GF-D8 (cell line): ENCODE measurements at places on chromosomes 16 and 17.
A peak's percentile ranks its signal among the peaks of the same experiment; 100 is the strongest.

GRCh38 chr16:4273858-4274311 lies 1.1 kb upstream of the TFAP4 start:
- DNase-seq: no peak

GRCh38 chr16:30585022-30585399 lies 486 bp downstream of the ZNF785 start:
- DNase-seq: no peak

GRCh38 chr16:86502856-86503748 lies 7.2 kb upstream of the FOXF1 start:
- DNase-seq: no peak

- DNase-seq: peak; percentile 91
These were observed 19.4 kb downstream of the PLCG2 start for GRCh38 chr16:81798311-81799137.

DNA sequence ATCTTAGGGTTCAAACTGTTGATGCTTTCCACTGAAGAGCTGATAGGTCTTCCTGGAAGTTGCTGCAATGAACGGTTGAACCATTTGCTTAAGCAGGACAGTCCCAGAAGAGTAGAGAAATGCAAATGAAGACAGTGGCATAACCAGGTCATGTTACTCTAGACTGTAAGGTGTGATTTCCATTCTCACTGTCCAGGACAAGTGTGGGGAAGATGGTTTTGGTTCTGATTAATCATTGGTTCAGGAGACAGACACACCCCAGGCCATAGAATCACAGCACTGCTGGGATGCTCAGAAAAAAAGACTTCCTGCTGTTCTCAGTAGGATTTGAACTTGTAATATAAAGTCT lies 34.8 kb upstream of the XYLT2 start:
- DNase-seq: no peak

DNA sequence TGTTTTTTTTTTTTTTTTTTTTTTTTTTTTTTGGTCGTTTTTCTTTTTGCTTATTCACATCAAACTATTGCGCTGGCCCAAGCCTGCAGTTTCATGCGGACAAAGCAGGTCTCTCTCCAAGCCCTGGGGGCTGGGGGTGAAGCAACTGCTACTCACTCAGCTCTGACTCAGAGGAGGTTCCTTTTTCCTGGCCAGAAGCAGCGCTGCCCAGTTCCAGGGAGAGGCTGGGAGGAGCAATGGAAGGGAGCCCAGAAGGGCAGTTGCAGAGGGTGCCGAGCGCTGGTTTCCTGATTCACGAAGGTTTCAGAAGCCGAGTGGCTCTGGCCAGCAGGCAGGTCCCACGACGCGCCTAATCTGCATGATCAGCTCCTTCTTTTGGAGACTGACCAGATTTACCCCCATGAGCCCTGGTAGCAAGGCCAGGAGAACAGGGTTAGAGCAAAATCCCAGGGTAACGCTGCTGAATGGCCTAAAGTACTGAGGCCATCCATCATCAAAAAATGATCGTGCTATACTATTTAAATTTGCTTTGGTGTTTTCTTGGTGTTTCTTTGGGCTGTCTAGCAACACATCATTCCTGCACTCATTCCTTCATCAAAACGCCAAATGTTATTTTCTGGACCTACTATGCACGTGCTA lies 144.7 kb upstream of the SOX9 start:
- DNase-seq: no peak

DNA sequence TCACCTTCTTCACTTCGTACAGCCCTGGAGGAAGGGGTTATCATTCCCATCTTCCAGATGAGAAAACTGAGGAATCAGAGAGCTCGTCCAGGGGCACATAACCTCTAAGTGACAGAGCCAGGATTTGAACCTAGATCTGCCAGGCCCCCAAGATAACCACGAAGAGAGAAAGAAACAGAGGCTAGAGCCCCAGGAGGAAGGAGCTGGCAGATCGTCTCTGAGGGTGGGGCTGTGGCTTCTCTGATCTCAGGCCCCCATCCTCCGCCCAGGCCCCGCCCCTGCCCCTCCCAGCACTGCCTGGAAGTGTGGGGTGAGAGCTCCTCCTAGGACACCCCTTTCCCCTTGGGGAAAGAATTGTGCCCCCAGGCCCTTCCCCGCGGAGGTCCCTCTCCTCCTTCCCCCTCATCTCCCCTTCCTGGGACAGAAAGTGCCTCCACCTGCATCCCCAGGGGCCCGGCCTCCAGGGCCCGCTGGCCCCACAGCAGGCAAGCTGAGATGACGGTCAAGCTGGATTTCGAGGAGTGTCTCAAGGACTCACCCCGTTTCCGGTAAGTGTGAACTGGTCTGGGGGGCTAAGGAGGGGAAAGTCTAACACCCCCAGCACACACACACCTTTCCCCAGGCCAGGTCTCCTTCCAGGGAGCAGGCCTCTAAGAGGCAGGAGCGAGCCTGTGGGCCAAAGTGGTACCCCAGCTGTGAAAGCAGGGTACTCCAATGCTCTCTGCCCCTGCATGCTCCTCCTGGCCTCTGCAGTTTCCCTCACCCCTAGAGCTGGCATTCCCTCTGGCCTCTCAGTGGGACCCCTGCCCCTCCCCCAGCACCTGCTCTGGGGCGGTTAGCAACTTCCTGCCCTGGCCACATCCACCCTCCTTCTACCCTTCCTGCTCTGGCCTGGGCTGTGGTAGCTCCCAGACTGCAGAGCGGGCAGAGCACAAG lies at the start of gene ACAP1:
ACAP1 (plus strand) TSS at position 290 of the 936 bp plus-strand sequence; CDS start at position 496, 206 bp downstream.
- DNase-seq: peak; percentile 12

DNA sequence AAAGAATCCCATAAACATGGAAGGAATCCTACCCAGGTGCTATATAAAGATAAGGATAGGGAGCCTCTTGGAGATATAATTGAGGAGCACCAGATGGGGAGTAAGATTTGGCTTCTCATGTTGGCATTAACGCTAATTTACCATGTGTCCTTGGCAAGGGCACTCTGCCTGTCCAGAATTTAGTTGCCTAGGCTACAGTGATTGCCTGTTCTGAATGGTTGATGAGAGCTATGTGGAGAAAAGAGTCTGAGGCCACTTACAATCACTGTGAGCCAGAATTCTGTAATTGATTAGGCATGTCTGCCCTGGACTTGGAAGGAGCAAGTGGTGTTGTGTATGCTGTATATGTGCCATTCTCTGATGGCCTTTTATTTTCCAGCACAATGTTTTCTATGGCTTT lies 1101.2 kb upstream of the RBFOX1 start:
- DNase-seq: no peak

GRCh38 chr17:65052585-65052984 lies 4.0 kb downstream of the GNA13 start:
- no peak for DNase-seq

GRCh38 chr16:84975066-84975465 lies 36.3 kb downstream of the ZDHHC7 start:
- no peak for DNase-seq

DNA sequence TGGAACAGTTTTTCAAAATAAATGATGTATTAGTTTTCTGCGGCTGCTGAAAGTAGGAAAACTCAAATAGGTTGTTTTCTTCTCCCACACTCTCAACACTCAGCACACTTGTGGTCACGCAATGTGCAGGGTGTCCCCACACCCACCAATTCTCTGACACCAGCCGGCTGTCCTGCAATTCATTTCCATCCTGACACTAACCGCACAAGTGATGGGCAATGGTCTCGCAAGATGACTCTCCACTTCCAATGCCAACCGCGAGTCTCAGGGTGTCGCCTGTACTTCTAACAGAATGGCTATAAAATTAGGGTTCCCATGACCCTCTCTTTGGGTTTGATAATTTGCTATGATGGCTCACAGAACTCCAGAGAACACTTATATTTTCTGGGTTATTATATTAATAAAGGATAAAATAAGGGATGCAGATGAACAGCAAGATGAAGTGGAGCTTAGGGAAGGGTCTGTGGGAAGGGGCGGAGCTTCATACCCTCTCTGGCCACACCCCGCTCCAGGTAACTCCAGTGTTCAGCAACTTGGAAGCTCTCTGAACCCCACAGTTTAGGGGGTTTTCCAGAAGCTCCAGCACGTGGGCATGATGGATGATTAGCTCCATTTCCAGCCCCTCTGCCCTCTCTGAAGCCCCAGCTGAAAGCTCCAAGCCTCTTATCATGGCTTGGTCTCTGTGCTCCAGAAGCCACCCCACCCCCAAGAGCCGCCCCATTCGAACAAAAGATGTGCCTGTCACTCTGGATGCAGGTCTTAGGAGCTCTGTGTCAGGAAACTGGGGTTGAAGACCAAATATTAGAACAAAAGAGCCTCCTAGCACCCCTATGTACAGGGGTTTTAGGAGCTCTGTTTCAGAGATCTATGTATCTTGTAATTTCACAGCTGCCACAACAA lies 19.8 kb downstream of the TAF1C start:
- no peak for DNase-seq

GRCh38 chr16:65769776-65770438 lies 596.6 kb upstream of the CDH5 start:
- DNase-seq: peak; percentile 73

GRCh38 chr17:62703261-62703775 lies 75.8 kb downstream of the MRC2 start:
- no peak for DNase-seq

DNA sequence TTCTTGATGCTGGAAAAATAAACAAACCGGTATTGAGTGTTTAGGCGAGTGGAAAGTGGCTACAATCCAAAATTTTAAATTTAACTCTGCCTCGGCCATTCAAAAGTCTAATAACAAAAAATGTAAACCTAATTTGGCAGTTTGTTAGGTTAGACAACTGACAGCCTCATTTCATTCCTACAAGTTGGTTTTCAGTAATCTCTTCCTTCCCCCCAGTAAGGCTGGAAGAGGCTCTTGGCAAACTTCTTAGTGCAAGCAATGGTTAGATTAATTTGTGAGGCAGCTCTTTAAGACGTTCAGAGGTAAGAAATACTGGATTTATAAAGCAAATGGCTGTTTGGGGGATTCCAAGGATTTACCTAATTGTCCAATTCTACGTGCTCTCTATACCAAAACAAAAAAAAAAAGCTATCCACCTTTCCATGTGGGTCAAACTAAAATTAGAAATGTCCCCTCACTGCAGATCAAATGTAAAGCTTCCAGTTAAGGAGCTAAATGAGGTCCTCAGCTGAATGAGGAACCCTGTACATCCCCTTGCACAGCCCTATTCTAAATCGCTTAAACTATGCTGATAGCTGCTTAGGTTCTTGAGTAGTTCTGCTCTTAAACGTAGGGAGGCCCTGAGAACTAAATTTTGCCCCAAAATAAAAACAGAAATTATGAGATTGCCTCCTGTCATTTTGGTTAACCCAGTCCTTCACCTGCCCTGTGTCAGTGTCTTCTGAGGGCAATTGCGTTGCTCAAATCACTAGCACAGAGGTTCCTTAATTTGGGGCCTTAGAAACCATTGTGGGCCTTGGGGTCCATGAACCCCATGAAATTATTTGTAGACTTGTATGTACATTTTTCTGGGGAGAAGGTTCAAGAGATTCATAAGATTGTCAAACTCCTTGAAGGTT lies 2.9 kb downstream of the HEXIM1 start:
- DNase-seq: no peak

DNA sequence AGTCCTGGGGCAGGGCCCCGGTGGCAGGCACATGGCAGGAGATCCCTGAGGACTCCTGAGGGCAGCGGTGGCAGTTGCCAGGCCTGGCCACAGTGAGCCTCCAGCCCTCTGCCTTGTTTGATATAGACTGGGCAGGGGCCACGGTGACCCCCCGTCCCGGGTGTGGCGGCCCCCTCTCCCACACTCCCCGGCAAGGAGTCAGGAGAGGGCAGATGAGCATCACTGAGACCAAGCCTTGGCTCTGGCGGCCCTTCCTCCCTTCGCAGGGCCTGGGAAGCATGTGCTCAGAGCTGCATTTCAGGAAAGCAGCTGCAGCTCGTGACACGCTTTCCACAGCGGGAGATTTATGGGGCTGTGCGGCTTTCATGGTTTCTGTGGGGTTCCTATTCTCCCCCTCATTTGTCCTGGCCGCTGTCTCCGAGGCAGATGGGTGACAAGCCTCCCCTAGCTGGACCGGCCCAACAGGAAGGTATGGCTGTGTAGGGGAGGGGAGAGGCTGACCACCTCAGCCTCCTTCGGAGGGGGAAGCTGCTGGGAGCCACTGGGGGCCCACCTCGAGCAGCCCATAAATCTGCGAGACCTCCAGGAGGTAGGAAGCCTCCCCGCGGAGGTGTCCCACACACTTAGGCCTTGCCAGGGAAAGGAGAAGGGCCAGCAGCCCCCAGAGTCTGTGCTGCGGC lies 211.4 kb downstream of the NTN1 start:
- DNase-seq: peak; percentile 1

DNA sequence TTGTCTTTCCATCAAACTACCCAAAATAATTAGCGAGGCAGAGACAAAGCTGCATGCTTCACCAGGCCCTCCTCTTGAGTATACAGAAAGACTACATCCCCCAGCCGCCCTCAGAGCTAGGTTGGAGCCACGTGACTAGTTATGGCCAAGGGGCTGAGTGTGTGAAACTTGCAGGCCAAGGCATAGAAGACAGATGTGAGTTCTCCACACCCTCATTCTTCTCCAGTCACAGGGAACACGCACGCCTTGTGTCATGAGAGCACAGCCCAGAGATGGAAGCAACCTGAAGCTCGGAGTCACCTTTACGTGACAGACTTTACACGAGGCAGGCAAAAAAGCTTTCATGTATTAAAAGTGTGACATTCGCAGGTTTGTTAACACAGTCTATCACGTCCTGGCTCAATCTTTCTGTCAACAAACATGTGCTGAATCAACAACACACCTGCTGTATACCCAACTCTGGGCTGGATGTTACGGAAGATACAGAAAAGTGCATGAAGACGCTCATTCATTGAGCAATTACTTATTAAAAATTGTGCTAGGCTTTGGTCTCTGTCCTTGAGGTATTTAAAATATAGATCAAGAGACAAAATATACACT lies 38.3 kb downstream of the STX8 start:
- DNase-seq: no peak

DNA sequence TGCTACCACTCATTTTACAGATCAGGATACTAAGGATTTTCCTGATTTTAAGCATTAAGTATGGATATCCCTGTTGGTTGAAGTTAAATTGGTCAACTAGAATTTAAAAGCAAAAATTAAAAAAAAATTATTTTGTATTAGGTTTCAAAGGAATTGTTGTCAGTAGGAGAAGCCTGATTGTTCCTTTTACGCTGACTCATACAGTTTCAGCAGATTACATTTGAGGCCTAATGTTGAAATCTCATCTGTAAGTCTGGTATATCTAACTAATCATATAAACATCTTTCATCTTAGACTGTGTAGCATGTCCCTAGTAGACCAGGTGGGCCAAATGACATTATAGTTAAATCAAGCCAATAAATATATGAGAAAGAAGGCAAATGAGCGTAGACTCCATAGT lies 83.5 kb downstream of the FTO start:
- no peak for DNase-seq

DNA sequence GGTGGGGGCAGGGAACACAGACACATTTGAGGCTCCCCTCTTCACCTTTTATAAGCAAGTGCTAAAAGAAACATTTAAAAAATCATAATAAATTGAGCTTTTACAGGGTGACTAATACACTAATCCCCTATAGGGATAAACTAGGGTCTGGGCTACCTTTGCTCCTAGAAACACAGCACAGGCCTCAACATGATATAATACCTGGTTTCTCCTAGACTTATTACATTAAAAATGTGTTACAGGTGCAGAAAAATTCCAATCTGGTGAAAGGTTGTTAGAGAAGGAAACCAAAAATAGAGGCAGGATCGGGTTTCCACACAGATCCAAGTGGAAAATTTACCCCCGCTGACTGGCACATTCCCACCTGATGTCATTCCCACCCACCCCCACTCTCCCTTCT lies 124.7 kb upstream of the NOG start:
- DNase-seq: no peak
